Stimulated activated effector memory CD8-positive, alpha-beta T cell treated with anti-CD3 and anti-CD28 coated beads, Interleukin-12 subunit alpha, Interleukin-12 subunit beta, amount 100 ng/mL, for 72 hours (primary cell): ENCODE measurements at places on chromosomes 11 and 22.

- DNase-seq: no peak
These were observed 734 bp downstream of the ACR start for GRCh38 chr22:50738649-50739227.

DNA sequence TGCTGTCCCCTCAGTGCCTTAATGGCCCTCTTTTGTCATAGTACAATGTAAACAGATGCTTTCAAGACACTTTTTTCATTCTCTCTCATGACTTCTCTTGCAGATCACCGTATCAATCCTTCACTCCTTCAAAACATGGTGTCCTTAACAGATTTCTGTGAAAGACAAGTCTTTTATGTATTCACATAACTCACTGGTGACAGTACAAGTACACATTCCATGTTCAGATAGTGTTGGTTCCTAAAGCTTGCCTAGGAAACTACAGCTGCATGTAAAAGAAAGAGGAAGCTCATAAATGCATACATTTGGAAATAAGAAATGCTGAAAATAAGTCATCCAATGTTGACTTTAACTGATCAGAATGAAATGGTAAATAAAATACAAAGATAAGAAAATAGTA, 5.0 kb upstream of the OR52E6 start:
- no peak for DNase-seq

GRCh38 chr11:68327586-68328370, 15.4 kb downstream of the LRP5 start:
- no peak for DNase-seq

GRCh38 chr22:48627203-48627602, 1200.5 kb downstream of the BRD1 start:
- DNase-seq: no peak

DNA sequence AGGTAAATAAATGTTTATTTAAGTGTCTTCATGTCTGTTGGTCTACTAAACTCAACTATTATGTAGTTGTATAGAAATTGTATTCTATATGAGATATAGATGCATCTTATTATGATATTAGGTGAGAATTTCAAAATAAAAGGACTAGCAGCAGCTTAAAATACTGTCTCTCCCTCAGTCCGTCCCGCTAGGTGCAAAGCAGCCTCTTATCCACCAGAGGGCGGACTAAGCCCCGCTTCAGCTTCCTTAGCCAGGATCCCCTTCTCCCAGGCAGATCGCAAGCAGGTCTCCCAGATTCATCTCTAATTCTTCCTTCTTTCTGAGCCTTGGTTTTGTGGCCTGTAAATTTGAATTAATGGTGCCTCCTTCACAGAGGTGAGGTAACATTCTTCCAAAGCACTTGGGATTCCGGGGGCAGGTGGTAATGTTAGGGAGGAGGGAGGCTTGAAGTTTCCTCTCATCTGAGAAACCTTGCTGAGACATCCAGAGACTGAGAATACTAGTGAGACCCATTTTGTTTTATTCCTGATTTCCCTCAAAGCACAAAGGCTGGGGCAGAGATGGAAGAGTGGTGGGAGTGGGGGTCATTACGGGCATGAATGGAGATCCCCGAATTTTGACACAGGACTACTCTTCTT, 13.5 kb upstream of the INSC start:
- DNase-seq: peak; percentile 39

DNA sequence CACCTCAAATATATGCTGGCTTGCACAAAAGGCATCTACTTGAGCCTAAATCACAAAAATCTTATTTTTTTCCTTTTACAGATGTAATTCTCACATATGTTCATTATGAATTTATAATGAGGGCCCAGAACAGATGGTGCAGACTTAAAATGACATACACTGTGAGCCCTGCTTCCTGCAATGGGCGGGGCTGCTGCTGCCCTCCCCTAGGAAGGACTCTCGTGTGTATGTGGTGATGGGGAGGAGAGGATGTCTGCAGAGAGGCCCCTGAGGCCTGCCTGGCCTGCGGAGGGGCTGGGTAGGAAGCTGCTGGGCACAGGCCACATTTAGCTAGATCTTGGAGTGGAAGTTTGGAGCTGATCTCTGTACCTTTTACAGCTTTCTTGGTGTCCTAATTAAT, 233.4 kb upstream of the KIRREL3 start:
- no peak for DNase-seq

DNA sequence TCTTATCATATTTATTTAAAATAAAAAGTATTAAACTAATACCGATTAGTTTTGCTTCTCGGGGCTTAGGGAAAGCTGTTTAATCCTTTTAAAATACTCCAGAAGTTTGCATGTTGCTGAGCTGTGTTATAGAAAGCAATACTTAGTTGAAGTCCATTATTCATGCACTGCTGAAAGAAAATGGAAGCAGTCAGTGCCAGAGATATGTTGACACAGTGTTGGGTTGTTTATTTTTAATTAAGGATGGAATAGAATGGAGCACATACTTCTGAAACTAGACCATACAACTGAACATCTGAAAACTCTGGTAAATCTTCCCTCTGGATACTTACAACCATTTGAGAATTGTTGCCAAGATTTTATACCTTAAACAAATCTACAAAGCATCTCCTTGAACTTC, 282.7 kb upstream of the CCDC179 start:
- no peak for DNase-seq

GRCh38 chr11:17328871-17329494, 22.6 kb upstream of the NCR3LG1 start:
- no peak for DNase-seq

- DNase-seq: no peak
These were observed 1829.1 kb downstream of the LRRC4C start for GRCh38 chr11:39630365-39630764.

- DNase-seq: no peak
These were observed 68.7 kb downstream of the PRR5L start for GRCh38 chr11:36364551-36365325.

GRCh38 chr11:11923828-11924227, 82.1 kb downstream of the USP47 start:
- no peak for DNase-seq

DNA sequence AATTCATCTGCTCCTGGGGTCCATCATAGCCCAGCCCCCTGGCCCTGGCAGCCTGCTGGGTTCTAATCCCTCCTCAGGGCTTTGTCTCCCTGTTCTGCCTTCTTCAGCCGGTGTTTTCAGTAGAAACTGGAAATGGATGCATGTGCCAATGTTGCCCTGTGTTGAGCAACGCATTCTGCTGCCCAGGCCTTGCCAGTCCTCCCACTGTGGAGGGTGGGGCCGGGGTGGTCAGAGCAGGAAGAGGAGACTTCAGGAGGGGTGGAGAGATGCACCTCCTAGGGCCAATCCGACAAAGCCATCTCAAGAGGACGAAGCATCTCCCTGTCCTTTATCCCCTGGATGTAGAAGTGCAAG, 27.6 kb upstream of the ZBTB16 start:
- DNase-seq: no peak

- DNase-seq: no peak
These were observed 14.4 kb downstream of the TSKU start for GRCh38 chr11:76797341-76798201.

- DNase-seq: no peak
These were observed 117.5 kb upstream of the ZBED5 start for GRCh38 chr11:10975287-10975721.

GRCh38 chr11:102184269-102184987, 74.2 kb downstream of the YAP1 start:
- no peak for DNase-seq
